ENCODE measurements at places on chromosomes 16 and 17.

GRCh38 chr17:61218438-61218837, 181.2 kb upstream of the TBX2 start:
- DNase-seq = no peak

DNA sequence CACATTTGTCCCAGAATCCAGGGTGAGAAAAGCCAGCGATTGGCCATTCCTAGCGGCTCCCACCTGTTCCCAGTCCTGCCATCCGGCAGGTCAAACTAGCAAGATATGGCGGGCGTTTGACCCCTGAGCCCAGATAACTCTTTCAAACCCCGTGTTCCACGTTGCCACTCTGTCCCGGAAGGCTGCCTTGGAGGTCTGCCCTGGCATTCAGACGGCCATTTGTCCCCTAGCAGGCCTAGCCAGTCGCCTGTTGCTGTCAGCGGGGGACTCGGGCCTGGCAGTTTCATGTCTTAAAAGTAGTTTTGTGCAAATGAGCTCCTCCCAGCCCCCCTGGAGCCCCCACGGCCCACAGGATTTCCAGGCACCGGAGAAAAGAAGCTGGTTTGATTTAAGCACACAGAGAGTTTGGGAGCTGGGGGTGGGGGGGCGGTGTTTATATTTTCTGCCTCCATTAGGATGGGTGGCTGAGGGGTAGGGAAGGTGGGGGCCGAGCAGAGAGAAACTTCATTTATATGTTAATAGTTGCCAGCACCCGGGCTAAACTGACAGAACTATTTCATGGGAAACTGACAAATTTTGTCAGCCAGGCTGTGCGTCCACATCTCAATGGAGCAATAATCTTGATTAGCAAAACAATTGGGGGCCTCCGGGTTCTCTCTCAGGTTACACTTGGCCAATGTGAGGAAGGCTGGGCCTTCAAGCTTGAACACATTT, 240.9 kb upstream of the SALL1 start:
- DNase-seq = no peak

- peak; percentile 92 for DNase-seq
These were observed at the start of gene OSBPL7 for GRCh38 chr17:47821424-47822391. TSS of gene OSBPL7 (minus strand) at chr17:47821794. CDS start at chr17:47820278, 1,516 bp downstream.

DNA sequence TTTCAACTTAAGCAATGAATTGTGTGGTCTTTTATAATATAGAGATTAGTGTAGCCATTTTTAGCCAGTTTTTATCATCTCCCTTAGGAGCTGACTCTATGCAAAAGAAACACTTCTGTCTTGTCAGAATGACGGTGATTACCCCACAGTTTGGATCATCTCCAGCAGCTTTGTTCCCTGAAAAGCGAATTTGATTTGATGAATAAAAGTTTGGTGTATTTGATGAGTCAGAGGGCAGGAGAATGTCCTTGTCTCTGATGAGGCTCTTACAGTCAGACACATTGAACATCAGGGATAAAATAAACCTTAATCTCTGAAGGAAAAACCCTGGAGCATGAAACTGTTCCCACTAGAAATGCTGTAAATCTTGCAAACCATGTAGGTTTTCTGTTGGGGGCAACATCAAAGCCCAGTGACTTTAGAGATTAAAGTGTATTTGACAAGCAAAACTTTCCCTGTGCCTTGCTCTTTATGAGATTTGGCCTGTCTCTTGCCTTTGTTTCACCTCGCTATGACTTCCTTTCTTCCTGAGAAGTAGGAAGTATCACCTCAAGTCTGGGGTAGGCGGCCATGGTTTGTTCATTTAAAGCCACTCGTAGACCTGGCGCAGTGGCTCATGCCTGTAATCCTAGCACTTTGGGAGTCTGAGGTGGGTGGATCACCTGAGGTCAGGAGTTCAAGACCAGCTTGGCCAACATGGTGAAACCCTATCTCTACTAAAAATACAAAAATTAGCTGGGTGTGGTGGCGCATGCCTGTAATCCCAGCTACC, 209.3 kb downstream of the FTO start:
- DNase-seq = no peak

DNA sequence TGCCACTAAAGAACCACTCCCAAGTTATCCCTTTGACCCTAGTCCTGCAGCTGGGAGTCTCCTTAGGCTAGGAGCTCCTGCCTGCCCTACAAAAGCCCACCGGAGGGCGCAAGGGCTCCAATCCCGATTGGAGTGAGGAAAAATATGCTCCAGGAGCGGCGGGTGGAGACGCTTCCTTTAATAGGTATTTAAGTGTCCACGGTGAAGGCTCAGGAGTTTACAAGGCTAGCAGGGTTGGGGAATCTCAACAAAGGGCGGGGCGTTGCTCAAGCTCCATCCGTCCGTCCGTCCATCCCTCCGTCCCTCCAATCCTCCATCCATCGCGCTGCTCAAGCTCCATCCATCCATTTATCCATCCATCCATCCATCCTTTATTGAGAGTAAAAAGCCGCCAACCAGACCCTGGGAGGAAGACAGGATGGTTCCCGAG, 556 bp upstream of the SPNS1 start:
- DNase-seq = peak; percentile 30

- DNase-seq = no peak
These were observed 64.6 kb downstream of the FTO start for GRCh38 chr16:53768593-53768992.

GRCh38 chr17:2723997-2724783, 12.6 kb upstream of the CLUH start:
- no peak for DNase-seq

- no peak for DNase-seq
These were observed 259.1 kb upstream of the ERCC4 start for GRCh38 chr16:13660807-13661206.

DNA sequence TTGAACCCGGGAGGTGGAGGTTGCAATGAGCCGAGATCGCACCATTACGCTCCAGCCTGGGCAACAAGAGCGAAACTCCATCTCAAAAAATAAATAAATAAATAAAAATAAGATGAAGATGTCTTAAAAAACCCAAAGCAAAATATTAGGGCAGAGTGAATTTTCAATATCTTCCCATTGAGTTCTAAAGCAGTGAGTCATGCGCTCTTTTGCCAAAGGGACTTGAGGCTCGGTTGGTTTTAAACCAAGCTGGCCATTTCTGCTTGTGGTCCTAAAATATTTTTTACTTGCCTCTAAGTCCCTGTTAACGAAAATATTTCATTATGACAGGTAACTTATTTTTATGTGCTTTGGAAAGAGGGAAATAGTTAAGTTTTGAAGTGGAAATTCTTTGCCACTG, 4.7 kb downstream of the PAFAH1B1 start:
- no peak for DNase-seq

GRCh38 chr17:1186923-1187771, 7.4 kb upstream of the ABR start:
- peak; percentile 80 for DNase-seq

DNA sequence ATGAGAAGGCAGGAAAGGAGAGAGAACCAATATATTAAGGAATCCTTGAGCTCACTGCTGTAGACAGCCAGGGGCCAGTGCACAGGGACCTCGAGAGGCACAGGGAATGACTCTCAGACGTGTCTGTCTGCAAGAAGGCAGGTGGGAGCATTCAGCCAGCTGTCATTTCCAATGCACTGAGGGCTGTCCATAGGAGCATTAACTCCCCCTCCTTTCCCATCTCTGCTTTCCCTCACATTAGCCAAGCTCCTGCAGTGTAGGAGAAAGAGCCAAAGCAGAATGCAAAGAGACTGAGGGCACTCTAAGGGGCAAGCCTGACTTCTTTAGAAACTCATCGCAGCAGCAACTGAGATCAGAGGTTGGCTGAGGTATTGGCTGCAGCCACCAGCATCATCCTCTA, 218.3 kb downstream of the CDH13 start:
- no peak for DNase-seq

DNA sequence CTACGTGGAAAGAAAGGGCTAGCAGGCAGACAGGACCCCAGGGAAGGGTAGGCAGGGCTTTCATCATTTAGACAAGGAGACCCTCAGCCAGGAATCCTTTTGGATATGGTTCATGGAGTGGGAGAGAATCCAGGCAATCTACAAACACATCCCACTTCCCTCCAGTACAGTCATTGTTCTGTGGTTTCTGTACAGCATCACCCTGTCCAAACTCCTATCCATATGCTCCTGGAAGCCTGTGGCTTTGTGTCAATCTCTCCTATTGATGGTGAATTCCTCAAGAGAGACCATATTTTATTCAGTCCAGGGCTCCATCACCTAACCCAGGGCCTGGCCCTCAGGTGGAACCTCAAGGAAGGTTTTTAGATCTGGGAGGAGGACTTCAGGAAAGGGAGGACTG, 99.2 kb downstream of the SPACA3 start:
- no peak for DNase-seq

GRCh38 chr17:58759522-58759921, 3.9 kb downstream of the PPM1E start:
- DNase-seq = no peak

GRCh38 chr17:54920819-54921218, 20.2 kb downstream of the TOM1L1 start:
- DNase-seq = no peak

GRCh38 chr17:50816771-50817751, 18.3 kb upstream of the WFIKKN2 start:
- peak; percentile 57 for DNase-seq

DNA sequence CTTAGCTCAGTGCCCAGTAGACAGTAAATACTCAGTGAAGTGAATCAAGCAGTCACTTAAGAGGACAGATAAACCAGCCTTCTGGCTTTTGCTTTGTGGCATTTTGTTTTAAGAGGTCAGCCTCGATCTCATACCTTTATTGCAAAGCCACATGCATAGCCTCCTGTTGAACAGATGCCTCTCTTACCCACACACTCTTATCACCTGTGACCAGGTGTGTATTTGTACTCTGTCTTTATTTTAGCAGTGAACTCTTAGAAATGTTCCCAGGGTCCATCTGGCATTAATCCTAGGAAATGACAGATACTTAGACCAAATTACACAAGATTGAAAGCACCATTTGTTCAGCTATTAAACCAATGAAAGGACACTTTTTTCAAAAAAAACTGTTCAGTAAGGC, 1426.5 kb downstream of the CDH11 start:
- DNase-seq = no peak

GRCh38 chr16:16868727-16869126, 489.8 kb downstream of the NPIPA7 start:
- no peak for DNase-seq

- DNase-seq = no peak
These were observed 7.4 kb downstream of the NAT9 start for GRCh38 chr17:74768763-74769114.

DNA sequence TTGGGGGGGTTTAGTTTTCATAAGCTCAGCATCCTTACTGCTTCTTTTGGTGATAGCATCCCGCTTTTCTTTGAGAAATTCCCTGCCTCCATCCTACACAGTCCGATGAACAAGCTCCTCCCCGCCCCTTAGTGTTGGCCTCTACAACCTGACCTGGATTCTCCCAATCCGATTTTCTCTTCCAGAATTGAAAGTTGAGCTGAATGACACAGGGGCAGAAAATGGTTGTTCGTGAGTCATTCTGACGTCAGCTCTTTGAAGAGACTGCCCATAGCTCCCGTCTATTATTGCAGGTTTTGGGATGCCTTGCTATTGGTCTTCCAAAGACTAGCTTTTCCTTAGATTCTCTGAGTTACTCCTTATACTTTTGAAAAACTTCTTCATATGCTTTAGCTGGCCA, 279.7 kb downstream of the SLC39A11 start:
- DNase-seq = no peak

- DNase-seq = no peak
These were observed 44.8 kb upstream of the HLF start for GRCh38 chr17:55219934-55220333.

DNA sequence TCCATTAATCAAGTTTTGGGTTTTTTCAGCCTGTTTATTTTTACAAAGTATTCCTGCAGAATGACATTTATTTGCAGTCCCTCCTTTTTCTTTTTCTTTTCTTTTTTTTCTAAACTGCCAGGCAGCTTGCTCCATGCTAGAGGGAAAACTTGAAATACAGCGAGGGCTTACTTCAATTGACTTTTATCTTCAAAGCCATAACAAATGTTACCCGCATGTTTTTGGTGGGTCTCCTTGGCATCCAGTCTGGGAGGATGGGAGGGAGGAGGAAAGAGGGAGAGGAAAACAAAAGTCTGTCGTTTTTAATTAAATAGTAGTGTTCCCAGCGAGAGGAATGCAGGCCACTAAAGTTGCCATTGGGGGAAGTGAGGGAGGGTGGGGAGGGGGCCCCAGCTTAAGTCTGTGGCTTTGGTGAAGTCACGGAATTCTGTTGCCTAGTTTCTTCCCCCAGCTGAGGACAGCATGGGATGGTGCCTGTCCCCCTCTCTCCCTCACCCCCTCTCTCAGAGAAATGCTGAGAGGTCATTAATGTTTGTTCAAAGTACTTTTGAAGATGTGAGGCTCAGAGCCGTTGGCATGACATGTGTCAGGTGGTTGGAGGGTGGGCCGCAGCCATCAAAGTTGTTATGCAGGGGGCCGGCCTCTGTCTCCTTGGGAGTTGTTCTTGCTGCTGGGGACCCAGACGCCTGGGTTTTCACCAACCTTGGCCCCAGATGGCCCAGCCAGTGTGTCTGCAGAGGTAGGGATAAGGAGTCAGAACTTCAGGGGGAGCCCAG, 2.9 kb downstream of the NKD1 start:
- no peak for DNase-seq

DNA sequence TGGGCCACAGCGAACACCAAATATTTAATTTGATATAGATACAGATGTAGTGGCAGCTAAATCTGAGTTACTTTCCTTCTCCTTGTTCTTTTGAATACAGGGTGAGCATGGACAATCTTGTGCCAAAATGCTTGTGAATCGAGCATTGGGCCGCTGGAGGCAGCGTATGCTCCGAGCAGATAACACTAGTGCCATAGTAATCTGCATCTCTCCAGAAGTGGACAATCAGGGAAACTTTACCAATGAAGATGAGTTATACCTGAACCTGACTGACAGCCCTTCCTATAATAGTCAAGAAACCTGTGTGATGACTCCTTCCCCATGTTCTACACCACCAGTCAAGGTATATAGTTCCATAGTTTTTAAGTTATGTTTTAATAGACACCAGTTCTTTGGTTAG, 21.2 kb upstream of the BCAS3 start:
- no peak for DNase-seq

DNA sequence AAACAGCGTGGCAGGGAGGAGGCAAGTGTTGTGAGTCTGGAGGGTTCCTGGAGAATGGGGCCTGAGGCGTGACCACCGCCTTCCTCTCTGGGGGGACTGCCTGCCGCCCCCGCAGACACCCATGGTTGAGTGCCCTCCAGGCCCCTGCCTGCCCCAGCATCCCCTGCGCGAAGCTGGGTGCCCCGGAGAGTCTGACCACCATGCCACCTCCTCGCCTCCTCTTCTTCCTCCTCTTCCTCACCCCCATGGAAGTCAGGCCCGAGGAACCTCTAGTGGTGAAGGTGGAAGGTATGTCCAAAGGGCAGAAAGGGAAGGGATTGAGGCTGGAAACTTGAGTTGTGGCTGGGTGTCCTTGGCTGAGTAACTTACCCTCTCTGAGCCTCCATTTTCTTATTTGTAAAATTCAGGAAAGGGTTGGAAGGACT, at the start of gene CD19:
Gene CD19, plus strand, starts transcription at position 171 of the 425 bp plus-strand sequence. Its CDS starts 30 bp downstream, at position 201.
- DNase-seq = no peak

DNA sequence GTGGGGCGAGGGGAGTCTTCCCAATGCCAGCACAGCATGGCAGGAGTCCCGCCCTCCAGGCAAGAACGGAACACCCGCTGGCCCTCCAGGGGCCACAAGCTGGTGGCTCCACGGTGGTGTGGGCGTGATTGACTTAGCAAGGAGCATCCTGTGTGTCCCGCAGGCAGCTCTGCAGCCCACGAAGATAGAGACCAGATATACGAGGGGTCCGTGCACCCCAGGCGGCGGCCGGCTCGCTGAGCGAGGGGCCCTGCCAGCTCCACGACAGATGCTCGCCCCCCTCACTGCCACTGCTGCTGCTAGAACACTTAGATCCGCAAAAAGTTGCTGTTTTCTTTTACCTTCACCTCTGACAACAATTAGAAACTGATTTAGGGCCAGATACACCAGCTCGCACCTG, 10.0 kb upstream of the CACNA1H start:
- no peak for DNase-seq

GRCh38 chr17:32659419-32659842, 172.6 kb downstream of the CDK5R1 start:
- peak; percentile 66 for DNase-seq

All from CD4-positive, alpha-beta T cell treated with Interleukin-2 at 100 ng/mL for 4 hours (primary cell).